CD8-positive, alpha-beta T cell (primary cell): ENCODE measurements at places on chromosomes 6 and 20. TPM values are rescaled to one million over a fixed set of nuclear protein-coding genes. Genes with fewer than 3 reads are reported as not detected.

- no peak for DNase-seq
Measured at GRCh38 chr6:114084327-114084890, 113.5 kb upstream of the HDAC2 start.

BHLHE23 gene
- not detected for total RNA-seq

NNAT gene
- total RNA-seq, result not detected

PPP1R3G gene
- not detected for total RNA-seq

GRCh38 chr6:17980329-17980728, 7.1 kb downstream of the KIF13A start:
- no peak for DNase-seq

RAB44 gene
- total RNA-seq, result 0.08 TPM

- no peak for DNase-seq
Measured at GRCh38 chr6:4883298-4883697, 107.1 kb downstream of the CDYL start.

- no peak for DNase-seq
Measured at GRCh38 chr6:106637051-106637716, 7.8 kb downstream of the QRSL1 start.

GRCh38 chr20:20561172-20561571, 151.3 kb downstream of the RALGAPA2 start:
- DNase-seq, result no peak

DNA sequence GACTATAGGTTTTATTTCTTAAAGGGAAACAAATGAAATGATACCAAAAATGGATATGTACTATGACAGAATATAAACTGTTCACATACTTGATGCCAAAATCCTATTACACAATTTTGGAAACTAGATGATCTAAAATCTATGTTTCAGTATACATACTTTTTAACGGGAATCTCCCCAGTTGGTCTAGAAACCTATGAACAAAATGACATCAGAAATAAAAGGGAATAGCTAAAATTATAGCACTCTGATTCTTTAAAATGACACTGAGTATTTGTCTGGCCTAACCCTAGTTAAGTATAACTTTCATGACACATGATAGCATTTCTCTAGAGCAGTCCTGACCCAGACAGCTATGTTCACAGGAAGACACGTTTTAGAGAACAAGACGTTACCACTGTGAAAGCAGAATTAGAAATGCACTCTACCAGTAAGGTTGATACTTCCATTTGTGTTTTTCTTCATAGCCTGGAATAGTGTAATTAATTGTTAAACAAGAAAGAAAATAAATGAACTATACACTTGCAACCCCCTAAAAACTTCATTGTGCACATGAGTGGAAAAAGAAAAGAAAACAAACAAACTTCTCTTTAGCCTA, 3.3 kb downstream of the OSER1 start:
- no peak for DNase-seq
